ENCODE measurements at places on chromosomes 12 and 14.

- DNase-seq = no peak
Measured at GRCh38 chr12:122297494-122297893, 31.2 kb upstream of the VPS33A start.

DNA sequence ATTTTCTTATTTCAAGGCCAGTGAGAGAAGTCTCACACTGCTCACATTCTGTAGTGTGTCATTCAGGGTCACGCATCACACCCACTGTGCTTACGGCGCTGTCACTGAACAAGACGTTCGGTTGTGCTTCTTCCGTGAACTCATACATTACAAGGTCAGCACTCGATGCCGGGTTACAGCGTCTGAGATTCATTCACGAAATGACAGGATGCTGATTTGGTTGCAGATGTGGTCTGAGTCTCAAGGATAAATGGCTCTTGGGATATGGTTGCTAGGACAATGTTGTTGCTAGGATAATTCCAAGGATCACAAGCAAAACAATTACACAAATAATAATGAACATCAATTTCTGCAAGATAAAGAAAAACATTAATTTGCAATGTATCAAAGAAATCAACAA is 47.4 kb downstream of the STX2 start:
- no peak for DNase-seq

DNA sequence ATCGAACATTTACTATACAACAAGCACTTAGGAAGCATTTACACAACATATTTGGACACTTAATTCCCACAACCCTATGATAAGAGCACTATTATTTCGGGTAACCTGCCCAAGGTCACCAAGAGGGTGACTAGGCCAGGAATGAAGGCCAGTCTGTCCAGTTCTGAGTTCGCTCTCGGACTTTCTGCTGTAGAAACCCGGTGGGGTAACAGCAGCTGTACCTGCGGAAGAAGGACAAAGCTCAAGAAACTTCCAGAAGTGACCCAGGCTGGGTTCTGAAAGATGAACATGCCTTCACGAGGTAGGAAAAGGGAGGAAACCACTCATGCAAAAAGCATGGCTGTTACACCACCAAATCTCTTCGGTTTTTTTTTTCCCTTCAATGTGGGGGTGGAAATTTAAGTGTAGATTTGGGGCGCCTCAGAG is 10.8 kb downstream of the PLA2G1B start:
- DNase-seq = no peak

- no peak for DNase-seq
Measured at GRCh38 chr12:12445165-12445881, 88.4 kb downstream of the BORCS5 start.

DNA sequence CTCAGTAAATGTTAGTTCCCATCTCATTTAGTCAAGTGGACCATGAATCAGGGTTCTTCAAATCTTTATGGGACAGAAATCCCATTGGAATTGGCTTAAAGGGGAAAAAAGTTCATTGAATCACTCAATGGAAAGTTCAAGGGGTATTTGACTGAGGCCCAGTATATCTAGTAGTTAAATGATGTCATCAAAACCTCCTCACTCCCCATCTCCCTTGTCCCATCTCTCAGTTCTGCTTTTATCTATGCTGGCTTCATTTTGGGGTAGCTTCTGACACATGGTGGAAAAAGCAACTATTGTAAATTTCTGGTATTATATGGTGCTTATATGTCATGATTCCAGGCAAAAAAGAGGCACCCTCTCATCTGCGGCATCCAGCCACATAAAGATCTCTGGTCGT is 51.9 kb downstream of the DAAM1 start:
- no peak for DNase-seq

DNA sequence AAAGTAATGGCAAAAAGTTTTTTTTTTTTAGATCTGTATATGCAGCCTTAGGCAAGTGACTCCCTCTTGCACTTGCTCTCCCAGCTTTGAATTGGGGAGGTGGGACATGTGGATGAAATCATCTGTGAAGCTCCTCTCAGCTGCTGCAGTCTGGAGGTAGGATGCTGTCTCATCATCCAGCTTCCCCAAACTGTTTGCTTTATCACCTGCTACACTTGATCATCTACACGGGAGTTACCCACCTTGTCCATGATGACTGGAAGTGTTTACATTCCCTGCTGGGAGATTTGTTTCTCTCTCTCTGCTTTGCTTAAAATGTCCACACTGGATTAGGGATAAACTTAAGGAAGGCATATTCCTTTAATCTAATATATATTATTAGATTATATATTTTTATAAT is 8.5 kb upstream of the FGF23 start:
- DNase-seq = no peak

- no peak for DNase-seq
Measured at GRCh38 chr12:55978393-55978792, 4.5 kb downstream of the RAB5B start.

- no peak for DNase-seq
Measured at GRCh38 chr12:34607520-34608195, 585.4 kb downstream of the ALG10 start.

GRCh38 chr14:80770114-80770908 is 171.2 kb downstream of the CEP128 start:
- DNase-seq = no peak

DNA sequence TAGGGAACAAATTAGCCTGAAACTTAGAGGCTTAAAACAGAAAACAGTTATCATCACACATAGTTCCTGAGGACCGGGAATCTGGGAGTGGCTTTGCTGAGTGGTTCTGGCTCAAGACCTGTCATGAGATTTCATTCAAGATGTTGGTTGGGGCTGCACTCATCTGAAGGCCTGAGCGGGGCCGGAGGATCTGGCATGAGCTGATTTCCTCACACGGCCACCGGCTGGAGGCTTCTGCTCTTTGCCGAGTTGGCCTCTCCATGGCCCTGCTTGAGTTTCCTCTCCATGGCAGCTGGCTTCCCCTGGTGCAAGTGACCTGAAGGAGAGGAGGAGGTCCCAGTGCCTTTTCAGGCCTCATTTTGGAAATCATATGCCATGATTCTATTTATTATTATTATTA is 128.1 kb downstream of the PAPOLA start:
- DNase-seq = no peak

- DNase-seq = no peak
Measured at GRCh38 chr12:109113661-109114321, 2.6 kb upstream of the ACACB start.

- DNase-seq = no peak
Measured at GRCh38 chr12:105482951-105483350, 152.5 kb downstream of the C12orf75 start.

- DNase-seq = no peak
Measured at GRCh38 chr14:22872833-22873520, 1.4 kb downstream of the LRP10 start.

GRCh38 chr14:103627073-103628025 is 1.7 kb upstream of the KLC1 start:
- no peak for DNase-seq

- DNase-seq = no peak
Measured at GRCh38 chr12:22173177-22173576, 127.2 kb downstream of the CMAS start.

DNA sequence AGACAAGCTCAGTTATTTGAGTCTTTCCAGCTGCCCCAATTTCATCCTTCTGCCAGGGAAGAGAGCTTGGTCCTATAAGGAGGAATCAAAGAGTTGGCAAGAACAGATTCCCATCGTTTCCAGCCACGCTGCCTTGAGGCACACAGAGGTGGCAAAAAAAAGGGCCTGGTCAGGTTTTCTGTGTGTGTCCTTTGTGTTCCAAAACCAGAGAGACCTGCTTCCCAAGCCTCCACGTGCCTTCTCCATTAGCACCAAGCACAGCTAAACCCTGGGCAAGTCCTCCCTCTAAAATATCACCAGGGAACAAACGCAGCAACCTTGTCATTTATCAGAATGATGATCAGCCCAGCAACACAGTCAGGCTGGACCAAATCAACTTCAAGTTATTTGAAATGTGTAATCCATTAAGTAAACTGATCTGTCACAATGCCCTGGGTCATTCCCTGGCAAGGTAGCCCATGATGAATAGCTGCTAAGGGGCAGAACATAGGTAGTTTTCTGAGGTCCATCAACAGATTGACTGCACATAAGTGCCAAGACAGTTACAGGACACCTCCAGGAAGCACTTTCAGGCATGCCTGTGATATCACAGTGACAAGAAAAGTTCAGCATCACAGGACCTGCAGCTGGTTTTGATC is 28.6 kb upstream of the C12orf42 start:
- DNase-seq = no peak

- DNase-seq = no peak
Measured at GRCh38 chr12:131818821-131819585, 9.2 kb upstream of the MMP17 start.

- DNase-seq = no peak
Measured at GRCh38 chr14:34229140-34229539, 232.9 kb downstream of the SPTSSA start.

DNA sequence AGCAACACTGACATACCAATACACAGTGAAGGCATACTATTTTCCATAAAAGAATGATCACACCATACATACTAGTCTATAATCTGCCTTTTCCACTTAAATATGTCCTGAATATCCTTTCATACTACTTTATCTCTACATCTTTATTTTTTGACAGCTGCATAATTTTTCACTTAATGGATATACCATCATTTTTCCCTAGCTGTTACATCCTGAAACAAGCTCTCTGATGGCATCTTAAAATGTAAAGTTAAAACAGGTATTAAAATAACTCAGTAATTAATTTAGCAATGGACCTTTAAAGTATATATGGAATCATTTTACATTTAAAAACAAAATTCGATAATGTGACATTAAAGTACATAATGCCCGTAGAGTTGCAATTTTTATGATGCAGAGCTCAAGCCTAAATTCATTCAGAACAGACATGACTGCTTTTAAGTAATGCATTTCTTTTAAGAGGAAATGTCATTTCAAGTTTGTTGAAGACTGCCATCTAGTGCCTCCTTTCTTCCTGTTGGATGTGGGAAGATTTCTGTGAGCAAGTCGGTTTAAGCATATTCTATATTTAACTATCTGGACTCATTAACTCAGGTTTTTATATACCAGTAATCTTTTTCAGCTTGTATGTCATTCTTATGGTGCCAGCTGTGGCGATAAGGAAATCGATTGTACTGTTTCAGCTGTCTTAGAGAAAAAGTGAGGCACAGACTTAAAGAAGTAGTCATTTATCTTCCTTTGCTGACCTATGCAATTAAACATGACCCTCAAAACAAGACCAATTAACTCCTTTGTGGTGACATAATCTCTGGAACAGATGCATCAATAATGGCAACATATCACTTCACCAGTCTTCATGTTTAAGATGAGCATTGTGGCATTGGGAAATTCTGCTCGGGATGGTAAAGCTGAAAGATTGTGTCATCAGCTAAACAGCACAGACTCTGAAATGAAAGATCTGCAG is 20.3 kb downstream of the PRICKLE1 start:
- peak; percentile 29 for DNase-seq

- no peak for DNase-seq
Measured at GRCh38 chr12:62468397-62468796, 1.8 kb downstream of the MON2 start.

- DNase-seq = no peak
Measured at GRCh38 chr12:87678453-87678852, 350.7 kb downstream of the C12orf50 start.

DNA sequence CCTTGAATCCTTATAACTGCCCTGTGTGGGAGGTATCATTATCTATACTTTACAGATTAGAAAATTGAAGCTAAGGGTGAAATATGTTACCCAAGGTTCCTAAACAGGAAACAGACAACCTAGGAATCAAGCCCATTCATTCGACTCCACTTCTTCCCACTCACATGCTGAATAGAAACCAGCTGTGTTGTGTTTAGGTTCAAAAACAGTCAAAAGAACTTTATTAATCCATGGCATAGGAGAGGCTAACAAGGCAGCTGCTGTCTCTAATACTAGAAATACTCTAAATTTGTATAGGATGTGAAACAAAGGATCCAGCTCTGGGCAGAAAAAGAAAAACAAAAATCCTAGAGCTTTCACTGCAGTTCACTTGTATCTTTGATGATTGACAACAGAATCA is 9.9 kb downstream of the AMDHD1 start:
- DNase-seq = no peak

DNA sequence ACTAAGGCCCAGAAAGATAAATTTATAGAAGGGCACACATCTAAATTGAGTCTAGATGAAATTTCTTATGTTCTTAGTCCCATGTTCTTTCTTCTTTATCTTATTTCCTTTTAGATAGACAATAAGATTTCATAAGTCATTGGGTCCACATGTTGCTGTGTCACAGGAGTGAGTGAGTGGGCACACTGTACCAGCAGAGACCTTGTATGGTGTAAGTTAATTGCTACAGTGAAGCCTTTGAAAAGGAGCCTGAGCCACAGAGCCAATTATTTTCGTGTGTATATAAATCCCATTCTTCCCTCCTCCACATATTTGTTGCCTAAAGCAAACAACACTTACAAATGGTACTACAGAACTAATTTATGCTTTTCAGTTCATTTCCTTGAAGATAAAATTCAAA is 79.1 kb downstream of the GRIP1 start:
- no peak for DNase-seq

DNA sequence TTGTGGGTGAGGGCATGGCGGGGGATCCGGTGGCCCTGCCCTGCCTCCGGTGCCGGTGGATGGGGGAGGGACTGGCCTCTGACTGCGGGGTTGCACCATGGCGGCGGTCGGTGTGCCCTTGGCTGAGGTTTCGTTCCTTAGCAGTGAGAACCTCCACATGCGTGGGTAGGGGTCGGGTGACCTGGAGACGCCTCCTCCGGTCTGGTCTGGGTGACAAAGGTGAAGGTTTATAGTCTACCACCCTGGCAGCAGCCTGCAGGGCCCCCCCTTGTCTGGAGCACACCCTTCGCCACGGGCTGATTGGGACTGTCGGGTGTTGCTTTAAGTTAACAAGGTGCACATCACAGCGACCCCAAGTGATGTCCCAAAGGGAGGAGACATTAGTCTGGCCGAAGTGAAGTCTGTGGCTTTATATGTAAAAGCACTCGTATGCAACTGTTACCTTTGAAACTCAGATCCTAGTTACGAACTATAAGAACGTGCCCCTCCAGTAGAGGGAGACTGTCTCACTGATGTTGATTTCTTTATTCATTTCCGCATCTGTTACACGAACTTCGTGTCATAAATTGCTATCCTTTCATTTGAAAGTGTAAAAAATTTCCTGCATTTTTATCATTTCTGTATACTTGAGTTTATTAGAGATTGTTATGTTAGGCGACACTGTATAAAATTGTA is 74.4 kb downstream of the WDR20 start:
- no peak for DNase-seq

DNA sequence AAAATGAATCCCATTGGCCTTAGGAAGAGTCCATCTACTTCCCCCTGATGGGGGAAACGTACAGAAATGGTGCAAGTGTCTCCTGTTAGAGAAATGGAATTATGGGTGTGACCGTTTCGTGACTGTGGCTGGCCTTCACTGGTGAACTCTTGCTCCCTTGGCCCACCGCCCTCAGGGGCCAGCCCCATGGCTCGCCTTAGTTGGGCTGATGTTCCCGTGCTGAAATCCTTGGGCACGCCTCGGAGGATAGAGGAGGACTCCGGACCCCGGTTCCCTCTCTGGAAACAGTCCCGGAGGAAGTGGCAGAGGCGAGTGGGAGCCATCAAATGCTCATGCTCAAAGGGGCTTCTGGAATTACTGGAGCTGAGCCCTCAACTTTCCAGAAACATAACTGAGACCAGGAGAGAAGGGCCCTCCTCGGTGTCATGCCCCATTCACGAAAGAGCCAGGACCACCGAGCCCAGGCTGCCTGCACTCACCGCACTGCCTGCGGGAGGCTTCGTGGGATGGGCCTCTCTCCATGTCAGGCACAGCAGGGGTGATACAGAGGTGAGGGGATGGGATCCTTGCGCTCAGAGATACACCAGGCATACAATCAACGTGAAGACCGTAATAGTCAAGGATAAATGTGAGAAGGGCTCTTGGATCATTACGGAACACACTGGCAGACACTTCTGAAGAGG is 10.1 kb upstream of the CACNA2D4 start:
- DNase-seq = no peak

GRCh38 chr12:53287741-53288216 is 7.6 kb upstream of the PFDN5 start:
- DNase-seq = no peak

All from amniotic stem cell (primary cell).